Stimulated activated CD4-positive, alpha-beta T cell treated with anti-CD3 and anti-CD28 coated beads, Interleukin-2, amount 100 ng/mL, for 4 hours (primary cell): ENCODE measurements at places on chromosomes 4 and X.

DNA sequence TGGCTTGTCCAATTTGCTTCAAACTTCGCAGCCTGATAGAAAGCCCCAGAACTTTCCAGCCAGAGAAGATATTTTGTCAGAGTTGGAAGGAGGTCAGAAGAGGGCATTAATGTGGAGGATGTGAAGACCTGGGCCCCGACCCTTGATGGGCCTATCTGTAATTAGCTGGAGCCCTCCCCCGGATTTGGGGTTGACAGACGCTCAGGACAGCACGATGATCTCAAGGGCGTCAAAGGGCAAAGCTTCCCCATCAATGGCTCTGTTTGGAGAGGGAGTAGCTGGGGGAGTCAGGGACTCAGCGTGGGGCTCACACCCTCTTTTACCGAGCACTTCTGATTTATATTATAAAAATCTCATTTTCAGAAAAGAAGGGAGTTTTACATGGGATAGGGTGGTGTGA lies 59.0 kb upstream of the PPP2R3B start:
- no peak for DNase-seq

- no peak for DNase-seq
Measured at GRCh38 chrX:19866626-19867410, 20.6 kb downstream of the SH3KBP1 start.

DNA sequence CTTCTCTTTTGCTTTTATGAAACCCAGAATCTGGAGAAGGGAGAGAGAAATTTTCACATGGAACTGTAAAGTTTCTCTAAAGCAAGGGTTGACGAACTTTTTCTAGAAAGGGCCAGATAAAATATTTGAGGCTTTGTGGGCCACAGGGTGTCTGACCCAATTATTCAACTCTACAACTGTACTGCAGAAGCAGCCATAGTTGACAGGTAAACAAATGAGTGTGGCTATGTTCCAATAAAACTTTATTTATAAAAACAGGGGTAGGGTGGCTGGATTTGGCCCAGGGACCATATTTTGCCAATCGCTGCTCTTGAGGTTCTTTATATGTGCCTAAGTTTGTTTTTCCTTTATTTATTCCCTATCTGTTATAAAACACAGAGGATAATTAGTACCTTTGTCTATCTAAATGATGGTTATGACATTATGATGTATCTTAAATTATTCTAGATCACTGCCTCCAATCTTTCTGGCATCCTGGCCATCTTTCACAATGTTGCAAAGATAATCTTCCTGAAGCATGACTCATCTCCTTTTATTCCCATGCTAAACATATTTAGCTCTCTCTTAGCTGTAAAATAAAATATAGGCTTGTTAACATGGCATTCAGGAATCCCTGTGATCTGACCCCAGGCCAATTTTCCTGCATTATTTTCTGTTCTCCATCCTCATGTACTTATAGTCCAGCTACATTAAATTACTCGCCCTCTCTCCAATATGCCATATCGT lies 106.8 kb upstream of the CBLL2 start:
- DNase-seq = no peak

- no peak for DNase-seq
Measured at GRCh38 chr4:144594471-144594986, 51.4 kb upstream of the HHIP start.

- no peak for DNase-seq
Measured at GRCh38 chr4:173517781-173518424, 12.1 kb downstream of the HAND2 start.

GRCh38 chrX:148500423-148501385 lies at the start of gene AFF2:
Gene AFF2, plus strand, starts transcription at chrX:148500617. Its CDS starts 481 bp downstream, at chrX:148501098.
- DNase-seq = peak; percentile 40

GRCh38 chr4:53907772-53908171 lies 156.6 kb downstream of the CHIC2 start:
- no peak for DNase-seq

GRCh38 chr4:185202984-185203485 lies 765 bp downstream of the CFAP97 start:
- DNase-seq = no peak

- DNase-seq = no peak
Measured at GRCh38 chrX:17744896-17745523, 7.7 kb downstream of the SCML1 start.

DNA sequence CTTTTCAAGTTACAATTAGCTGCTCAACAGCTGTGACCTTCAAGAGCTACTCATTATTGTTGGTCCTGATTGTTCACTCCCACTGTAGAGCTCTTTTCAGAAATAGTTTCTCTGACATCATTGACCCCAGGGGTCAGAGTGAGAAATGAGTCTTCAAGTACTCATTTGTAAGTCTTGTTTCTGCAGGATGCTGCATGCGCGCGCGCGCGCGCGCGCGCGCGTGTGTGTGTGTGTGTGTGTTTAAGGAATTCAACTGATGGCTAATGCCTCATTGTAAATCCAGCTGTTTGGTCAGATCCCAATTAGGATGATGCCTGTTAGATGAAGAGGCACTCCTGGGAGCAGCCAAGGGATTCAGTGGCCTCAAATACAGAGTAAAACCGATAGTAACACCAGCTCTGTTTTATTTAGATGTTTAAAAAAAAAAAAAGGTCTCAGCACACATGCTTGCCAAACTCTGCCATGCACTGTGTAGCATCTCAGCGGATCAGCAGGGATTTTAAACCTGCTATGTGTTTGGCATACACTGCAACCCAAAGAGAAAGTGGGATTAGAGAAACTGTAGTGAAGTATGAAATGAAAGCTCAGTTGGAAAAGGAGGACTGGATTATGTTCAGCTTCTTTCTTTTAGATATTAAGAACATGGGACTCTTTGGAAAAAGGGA lies 332.3 kb downstream of the ADGRL3 start:
- DNase-seq = no peak

DNA sequence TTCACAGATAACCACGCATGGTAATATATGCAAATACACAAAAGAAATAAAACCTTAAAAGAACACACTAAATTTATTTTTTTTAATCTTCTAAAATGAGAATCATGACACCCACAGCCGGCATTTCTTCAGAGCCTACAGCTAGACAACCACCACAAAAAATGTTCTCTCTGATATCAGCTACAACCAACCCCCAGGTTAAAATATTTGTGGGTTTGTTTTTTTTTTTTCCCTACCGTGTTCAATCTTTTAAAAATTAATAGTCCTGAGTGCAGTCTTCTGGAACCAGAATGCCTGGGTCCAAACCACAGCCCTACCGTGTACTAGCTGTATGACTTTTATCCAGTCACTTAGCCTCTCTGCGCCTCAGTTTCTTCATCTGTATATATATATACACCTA lies 36.0 kb downstream of the MAML3 start:
- DNase-seq = no peak

DNA sequence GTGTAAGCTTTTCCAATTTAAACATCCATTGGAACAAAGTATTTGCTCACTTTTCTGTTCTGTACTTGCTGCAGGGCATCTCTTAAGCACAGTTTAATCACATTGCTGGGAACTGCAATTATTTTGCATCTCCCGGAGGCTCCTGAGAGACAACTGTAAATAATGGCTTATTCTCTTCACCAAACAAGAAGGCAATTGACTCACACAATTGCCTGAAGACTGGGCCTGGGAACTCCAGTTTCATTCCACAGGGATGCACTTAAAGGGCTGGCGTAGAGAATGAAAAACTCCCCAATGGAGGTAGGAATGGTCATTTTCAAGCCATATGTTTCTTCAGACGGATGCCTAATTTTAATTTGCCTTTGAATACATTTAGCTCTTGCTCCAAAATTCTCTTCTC lies 29.5 kb downstream of the TFDP3 start:
- no peak for DNase-seq

DNA sequence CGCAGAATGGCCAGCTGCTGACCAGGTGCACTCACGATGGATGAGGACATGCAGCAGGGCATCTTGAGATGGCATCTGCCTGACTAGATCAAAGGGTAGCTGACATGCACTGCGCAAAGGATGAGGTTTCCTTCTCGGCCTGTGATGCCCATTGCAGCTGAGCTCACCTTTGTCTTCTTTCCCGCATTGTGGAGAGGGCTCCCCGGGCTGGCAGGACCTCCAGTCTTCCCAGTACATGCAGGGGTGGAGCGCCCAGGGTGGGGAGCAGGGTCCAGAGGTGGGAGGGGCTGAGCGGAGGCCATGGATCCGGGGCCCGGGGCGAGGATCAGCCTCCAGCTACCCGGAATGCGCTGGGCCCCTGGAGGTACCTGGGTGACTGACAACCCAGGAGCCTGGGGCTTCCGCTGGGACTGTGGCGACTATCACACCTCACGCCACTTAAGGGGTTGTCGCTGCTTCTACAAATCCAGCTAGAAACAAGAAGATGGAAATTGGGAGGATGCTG lies 12.0 kb downstream of the TREX2 start:
- DNase-seq = no peak

- no peak for DNase-seq
Measured at GRCh38 chr4:76744241-76744921, 153.6 kb downstream of the SOWAHB start.

GRCh38 chr4:183356173-183356830 lies 34.1 kb upstream of the CLDN24 start:
- DNase-seq = no peak

DNA sequence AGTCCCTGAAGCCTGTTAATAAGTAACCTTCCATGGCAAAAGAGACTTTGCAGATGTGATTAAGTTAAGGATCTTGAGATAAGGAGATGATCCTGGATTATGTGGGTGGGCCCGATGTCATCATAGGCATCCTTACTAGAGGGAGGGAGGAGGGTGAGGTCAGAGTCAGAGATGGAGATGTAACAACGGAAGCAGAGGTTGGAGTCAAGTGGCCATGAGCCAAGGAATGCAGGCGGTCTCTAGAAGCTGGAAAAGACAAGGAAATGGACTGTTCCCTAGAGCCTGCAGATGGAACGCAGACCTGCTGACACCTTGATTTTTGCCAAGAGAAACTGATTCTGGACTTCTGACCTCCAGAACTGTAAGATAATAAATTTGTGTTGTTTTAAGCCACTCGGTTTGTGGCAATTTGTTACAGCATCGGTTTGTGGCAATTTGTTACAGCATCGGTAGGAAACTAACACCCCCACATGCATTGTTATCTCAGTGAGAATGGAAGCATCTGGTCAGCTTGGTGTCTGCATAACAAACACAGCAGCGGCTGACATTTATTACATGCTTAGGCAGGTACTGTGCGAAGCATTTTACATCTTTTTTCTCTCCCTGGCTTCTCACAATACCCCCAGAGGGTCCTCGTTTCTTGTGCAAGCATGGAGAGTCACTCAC lies 55.6 kb downstream of the CLDN34 start:
- no peak for DNase-seq

GRCh38 chr4:64503945-64504675 lies 94.9 kb upstream of the TECRL start:
- no peak for DNase-seq

DNA sequence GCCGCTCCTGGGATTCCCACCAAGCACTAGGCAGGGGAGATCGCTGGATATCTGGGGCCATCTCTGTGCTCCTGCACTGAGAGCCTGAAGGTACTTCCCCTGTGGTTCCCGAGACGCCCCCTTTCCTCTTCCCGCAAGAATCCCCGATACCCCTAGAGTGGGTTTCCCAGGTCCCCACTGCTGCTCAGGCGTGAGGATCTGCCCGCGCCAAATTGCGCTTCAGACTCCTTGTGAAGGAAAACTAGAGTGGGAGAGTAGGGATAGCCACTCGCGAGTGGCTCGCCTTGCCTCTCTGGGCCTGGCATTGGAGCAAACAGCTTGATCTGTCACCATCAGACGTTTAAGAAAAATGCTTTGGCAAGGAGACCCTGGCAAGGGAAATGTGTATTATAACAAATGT lies 1.5 kb downstream of the IL1RAPL2 start:
- no peak for DNase-seq

DNA sequence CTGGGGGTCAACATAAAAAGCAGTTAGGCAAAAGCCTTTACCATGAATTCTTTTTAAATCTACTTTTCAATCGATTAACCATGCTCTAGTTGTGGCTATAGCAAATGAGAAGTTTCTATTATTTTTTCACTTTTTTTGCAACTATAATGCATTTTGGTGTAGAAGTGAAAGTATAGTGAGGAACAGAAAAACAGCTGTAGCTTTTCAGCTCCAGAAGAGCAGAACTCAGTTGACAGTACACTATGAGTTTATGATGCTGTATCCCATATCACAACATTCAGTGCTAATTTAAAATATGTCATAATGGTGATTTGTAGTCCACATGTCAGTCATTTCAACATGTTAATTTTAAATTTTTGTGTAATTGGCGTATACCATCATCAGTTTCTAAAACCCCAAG lies 8.7 kb upstream of the MUC7 start:
- DNase-seq = no peak

GRCh38 chr4:143282211-143282707 lies 54.4 kb upstream of the GAB1 start:
- no peak for DNase-seq

GRCh38 chr4:131603705-131604104 lies 1545.4 kb upstream of the PCDH10 start:
- no peak for DNase-seq

DNA sequence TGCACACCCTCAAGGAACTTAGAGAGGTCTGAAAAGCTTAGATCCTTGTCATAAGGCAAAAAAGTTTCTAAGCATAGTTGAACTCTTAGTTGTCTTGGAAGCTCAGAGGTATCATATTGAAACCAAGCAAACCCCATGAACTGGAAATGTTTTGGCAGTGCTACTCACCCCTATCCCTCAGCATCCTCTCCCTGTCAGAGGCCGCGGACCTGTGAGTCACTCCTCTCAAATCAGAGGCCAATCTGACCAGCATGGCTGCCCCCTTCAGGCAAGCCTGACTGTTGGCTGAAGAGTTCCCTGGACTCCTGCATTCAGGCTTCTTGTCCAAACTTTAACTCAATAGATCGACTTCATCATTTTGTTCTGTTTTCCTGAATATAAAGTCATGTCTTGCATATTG lies 69.4 kb downstream of the KCNIP4 start:
- no peak for DNase-seq

DNA sequence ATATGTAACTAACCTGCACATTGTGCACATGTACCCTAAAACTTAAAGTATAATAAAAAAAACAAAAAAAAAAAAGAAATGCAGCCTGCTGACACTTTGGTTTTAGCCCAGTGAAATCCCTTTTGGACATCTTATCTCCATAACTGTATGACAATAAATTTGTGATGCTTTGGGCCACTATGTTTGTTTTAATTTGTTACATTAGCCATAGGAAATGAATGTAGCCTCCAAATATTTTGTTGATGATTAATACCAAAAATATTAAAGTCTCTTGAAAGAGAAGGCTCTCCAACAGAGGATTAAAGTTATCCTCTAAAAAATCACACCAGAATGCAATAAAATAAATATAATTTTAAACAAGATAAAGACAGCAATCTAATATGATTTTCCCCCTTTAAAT lies 852.7 kb upstream of the SLIT2 start:
- no peak for DNase-seq
